Uterus (tissue), 4 donors: ENCODE measurements at places on chromosomes 1 and 21. TPM values are rescaled to one million over a fixed set of nuclear protein-coding genes. Genes with fewer than 3 reads are reported as not detected.

GRCh38 chr1:231691618-231692259, 65.1 kb downstream of the DISC1 start:
- H3K27me3 ChIP-seq, result no peaks in the 10 kb centered on the region
- no peaks in the 10 kb centered on the region for H3K4me1 ChIP-seq
- no peak for DNase-seq
- H3K27ac ChIP-seq, result no peak overlapping the region
- H3K4me3 ChIP-seq, result no peak overlapping the region

GRCh38 chr1:32798191-32798590, 19.0 kb downstream of the YARS1 start:
- H3K27ac ChIP-seq, result no peak overlapping the region
- DNase-seq, result no peak
- no peaks in the 10 kb centered on the region for H3K27me3 ChIP-seq
- no peaks in the 10 kb centered on the region for H3K36me3 ChIP-seq
- no peak overlapping the region for H3K4me3 ChIP-seq
- no peaks in the 10 kb centered on the region for H3K4me1 ChIP-seq

- DNase-seq, result no peak
- no peaks in the 10 kb centered on the region for H3K27me3 ChIP-seq
- H3K4me1 ChIP-seq, result no peaks in the 10 kb centered on the region
- H3K36me3 ChIP-seq, result no peaks in the 10 kb centered on the region
- no peak overlapping the region for H3K4me3 ChIP-seq
Measured at GRCh38 chr1:30615076-30615795, 108.1 kb downstream of the MATN1 start.

GRCh38 chr1:197857477-197857876, 45.0 kb upstream of the C1orf53 start:
- no peaks in the 10 kb centered on the region for H3K4me1 ChIP-seq
- H3K27ac ChIP-seq, result no peak overlapping the region

Gene SH2D2A
- total RNA-seq, result not detected
